ENCODE measurements at places on chromosomes 2 and 18.
A peak's percentile ranks its signal among the peaks of the same experiment; 100 is the strongest.

DNA sequence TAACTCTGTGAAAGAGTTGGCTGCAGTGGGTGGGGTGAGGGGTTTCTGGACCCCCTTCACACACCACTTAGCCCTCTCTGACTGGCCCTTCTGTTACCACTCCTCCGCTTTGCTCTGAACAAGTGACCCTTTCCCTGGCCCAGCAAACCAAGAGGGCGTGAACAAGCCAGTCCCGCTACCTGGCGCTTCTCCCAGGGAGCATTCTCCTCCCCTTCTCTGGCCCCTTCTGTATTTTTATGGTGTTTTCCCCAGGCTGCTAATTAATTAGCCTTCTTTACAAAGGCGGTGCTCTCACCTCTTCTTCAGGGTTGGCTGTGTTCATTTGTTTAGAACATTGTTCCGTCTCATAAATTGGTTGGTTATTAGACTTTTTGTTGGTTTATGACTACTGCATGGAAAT is 180.1 kb downstream of the MGAT5 start:
- no peak for DNase-seq

DNA sequence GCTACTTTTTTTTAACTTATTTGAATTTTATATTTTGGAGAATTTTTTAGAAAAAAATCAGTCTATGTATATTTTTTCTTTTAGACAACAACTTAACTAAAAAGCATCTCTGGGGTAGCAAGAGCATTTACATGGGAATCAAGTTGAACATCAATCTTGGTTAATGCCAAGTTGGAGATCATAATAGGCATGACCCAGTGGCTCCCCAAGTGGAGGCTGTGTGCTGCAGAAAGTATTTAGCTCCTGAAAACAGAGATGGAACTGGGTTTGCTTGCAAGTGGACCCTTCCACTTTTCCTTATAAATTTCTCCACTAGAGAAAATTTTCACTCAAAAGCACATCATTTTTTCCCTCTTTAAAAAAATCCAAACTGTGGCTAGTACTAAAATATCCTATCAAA is 23.9 kb upstream of the CAVIN2 start:
- DNase-seq: no peak

- no peak for DNase-seq
These were observed 119.2 kb downstream of the CACNB4 start for GRCh38 chr2:151979694-151980093.

- no peak for DNase-seq
These were observed 8.1 kb downstream of the CHN1 start for GRCh38 chr2:174997110-174997509.

GRCh38 chr2:160730296-160730995 is 236.8 kb upstream of the RBMS1 start:
- no peak for DNase-seq

GRCh38 chr2:230909841-230910545 is 15.0 kb downstream of the GPR55 start:
- no peak for DNase-seq

GRCh38 chr2:108594132-108594981 is 60.1 kb downstream of the LIMS1 start:
- DNase-seq: no peak

DNA sequence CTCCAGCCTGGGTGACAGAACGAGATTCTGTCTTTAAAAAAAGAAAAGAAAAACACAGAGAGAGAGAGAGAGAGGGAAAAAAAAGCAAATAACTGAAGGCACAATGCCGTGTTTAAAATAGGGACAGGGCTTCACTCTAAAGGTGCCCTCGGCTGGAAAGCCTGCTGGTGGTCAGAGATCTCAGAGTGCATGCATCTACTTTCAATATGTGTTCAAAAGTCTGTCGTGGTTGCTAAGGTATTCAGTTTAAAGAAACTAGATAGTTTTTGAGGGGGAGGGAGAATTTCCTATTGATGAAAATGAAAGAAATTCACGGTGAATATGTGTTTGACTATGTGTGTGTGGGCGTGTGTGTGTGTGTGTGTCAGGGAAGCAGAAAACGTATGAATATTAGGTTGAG is 11.0 kb upstream of the CBLN2 start:
- no peak for DNase-seq

DNA sequence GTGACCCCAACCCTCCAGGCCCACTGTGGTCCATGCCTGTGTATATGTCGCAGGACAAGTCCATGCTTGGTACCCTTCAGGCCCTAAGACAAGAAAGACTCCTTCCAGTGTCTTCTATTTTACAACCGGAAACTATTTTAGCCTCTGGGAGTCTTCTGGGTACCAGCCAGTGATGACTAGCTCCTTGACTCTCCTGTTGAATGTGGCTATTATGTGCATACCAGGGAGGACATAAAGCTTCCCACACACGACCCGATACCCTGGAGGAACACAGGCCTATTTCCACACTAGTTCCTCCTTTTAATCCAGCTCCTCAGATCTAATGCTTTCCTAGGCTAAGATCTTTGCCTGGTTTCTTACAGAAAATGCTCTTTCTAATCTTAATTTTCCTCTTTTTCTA is 178.1 kb downstream of the NCKAP5 start:
- no peak for DNase-seq

DNA sequence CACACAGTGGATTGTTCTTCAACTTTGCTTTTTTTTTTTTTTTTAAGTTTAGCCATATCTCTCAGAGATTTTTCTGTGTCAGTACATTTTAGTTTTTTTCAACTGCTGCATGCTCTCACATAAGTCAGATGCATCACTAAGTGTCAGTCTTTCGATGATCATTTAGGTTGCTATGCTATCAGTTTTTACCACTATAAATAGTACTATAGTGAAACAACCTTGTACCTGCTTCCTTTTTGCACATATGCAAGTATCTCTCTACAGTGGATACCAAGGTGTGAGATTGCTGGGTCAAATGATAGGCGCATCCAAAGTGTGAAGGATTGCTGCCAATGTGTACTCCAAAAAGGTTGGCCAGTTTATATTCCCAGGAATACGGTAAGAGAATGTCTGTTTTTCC is 33.5 kb upstream of the MAP4K3 start:
- DNase-seq: no peak

DNA sequence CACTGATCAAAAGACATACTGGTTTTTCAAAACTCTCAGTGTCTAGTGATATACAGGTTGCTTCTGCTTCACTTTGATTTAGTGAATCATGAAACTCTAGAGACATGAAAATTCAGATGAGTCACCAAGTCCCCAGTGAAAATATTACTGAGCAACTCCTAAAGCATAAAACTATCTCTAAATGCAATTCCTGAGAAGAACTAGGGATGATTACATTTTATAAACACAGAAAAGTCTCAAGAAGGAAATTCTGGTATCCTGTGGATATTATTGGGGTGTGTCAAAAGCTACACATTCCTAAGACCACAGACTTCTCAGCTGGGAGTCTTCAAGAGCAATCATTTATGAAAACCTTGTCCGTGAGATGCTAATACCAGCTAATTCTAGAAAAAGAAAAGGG is 9.7 kb downstream of the LRRTM4 start:
- DNase-seq: no peak

DNA sequence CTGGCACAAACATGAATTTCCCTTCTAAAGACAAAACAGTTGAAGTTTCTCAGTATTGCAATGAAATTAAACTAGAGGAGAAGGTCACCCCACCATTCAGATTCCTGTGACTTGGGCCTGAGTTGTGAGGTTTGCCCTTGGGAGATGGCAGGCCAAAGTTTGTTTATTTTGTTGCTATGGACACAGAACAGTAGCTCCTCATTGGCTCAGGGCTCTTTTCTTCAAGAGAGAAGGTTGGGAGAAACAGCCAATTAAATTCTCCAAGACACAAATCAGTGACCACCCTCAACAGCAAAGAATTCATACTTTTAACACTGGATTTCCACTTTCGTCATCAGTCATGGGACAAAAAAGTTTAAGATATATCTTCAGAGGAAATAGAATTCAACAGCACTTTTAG is at the start of gene FLACC1:
TSS of gene FLACC1 (minus strand) at position 125 of the 400 bp plus-strand sequence. CDS start 5,941 bp downstream, outside the sequence.
- no peak for DNase-seq

DNA sequence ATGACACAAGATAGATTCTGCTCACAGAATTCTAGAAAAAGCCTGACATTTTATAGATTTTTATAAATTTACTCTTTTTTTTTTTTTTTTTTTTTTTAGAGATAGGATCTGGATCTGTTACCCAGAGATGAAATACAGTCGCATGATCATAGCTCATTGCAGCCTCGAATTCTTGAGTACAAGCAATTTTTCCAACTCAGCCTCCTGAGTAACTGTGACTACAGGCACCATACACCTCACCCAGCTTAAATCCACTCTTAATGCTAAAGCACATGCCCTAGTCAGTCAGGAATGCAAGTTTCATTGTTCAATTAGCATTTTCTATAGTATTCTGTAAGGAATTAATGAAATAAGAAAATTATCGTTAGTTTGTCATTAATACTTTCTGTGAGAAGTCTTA is 32.1 kb upstream of the WDR75 start:
- no peak for DNase-seq

GRCh38 chr2:128422571-128422970 is 103.9 kb upstream of the HS6ST1 start:
- no peak for DNase-seq

DNA sequence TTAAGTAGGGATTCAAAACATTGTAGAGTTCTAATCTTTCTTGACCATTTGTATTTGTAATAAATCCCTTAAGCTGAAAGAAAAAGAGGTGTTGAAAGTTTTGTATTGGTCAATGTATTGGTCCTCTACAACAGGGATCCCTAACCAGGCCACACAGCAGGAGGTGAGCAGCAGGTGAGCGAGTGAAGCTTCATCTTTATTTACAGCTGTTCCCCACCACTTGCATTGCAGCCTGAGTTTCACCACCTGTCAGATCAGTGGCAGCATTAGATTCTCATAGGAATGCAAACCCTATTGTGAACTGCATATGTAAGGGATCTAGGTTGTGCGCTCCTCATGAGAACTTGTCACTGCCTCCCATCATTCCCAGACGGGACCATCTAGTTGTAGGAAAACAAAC is 715.7 kb upstream of the NXPH2 start:
- no peak for DNase-seq

- DNase-seq: no peak
These were observed 5.0 kb downstream of the FKBP7 start for GRCh38 chr2:178473373-178473772.

DNA sequence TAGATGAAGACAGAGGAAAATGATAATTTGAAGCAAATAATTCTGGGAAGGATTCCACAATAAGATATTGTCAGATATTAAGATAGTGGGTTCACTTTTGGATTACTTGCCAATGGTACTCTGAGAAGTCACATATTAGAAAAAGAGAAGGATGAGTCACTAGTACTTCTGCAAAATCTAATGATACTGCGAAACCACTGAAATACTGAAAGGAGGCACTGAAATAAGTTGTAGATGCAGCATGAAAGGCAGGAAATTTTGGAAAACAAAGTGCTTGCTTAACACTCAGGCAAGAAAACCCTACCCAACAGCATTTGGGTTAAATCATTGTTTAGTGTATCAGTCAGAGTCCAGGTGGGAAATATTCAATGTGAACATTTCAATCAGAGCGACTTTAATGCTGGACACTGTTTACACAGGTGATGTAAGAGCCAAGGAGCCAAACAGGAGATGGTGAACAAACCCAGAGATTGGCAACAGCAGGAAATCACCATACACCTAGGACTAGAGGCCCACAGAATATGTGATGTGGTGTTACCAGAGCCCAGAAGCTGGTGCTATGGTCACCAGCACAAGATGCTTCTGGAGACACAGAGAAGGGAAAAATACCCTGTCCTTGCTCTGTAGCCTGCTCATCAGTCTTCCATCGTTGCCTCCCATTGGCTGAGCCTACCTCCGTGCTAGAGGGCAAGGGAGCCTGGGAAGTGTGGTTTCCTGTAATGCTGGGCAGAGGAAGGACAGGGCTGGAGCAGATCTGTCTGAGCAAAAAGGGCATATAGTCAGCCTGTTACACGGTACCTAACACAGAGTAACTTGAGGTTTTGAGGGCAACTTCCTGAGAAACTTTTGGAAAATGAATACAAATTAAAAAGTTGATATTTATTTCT is 204.7 kb upstream of the ITGA4 start:
- DNase-seq: no peak

DNA sequence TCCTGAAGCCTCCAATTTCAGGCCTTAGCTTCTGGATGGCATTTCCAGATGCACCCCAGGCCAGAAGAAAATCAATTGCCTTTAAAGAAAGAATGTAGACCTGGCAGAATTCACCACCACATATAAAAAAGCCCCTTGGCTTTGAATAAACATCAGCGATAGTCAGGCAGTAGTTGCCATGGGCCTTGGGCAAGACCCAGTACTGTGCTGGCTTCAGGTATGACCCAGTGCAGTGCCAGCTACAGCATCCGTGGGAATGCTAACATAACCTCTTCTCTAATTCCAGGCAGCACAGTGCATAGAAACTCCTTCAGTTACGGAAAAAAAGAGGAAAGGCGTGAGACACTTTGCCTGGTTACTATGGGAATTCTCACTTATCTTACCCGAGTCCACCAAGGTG is 539.6 kb upstream of the LRRTM4 start:
- no peak for DNase-seq

- no peak for DNase-seq
These were observed 56.2 kb downstream of the GALNT14 start for GRCh38 chr2:31082002-31082401.

- DNase-seq: peak; percentile 5
These were observed 22.7 kb downstream of the RHOB start for GRCh38 chr2:20469595-20469994.

- DNase-seq: no peak
These were observed 612.1 kb downstream of the KCNJ3 start for GRCh38 chr2:155310589-155310988.

GRCh38 chr2:121372721-121373353 is 87.8 kb upstream of the TFCP2L1 start:
- no peak for DNase-seq

GRCh38 chr2:99644419-99644787 is 154.6 kb upstream of the REV1 start:
- peak; percentile 34 for DNase-seq

DNA sequence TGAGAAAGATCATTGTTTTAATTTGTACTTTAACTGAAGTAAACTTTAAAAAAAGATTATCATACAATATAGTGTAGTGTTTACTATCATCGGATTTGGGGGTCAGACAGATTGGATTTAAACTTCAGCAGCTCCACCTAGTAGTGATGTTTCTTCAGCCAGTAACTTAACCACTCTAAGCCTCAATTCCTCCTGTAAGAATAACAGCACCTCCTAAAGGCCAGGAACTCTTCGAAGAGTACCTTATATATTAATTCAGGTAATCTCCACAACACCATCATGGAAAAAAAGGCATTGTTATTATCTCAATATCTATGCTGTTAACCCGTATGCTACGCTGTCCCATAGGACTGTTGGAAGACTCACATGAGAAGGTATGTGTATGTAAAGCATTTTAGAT is 69.0 kb upstream of the DLGAP1 start:
- DNase-seq: no peak

GRCh38 chr2:152565884-152566727 is 151.2 kb downstream of the PRPF40A start:
- DNase-seq: no peak

DNA sequence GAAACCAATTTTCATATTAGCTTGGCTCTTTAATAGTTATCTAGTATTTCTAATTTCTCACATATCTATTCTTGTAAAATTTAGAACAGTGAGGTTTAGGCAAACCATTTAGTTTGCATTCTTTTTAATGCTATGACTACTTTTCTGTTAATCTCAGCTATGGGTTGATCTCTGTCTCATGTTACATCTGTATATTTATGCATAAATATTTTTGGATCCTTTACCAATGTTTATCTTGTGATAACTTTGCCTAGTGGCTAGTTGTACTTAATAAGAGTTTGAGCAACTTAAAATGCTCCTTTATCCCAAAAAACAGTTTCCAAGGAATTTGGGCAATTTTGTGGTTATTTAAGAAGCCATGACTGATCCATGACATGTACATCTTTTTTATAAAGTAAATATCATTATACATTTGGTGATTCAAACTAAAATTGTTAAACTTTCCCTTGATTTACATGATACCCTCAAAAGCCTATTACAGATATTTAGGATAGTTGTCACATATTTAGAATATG is 86.3 kb downstream of the R3HDM1 start:
- no peak for DNase-seq
